ENCODE measurements at places on chromosomes 12 and 14.

GRCh38 chr12:116354950-116355783 lies 77.7 kb upstream of the MED13L start:
- no peak for DNase-seq

GRCh38 chr14:59055439-59056045 lies 132.9 kb upstream of the DAAM1 start:
- DNase-seq = peak; percentile 52

DNA sequence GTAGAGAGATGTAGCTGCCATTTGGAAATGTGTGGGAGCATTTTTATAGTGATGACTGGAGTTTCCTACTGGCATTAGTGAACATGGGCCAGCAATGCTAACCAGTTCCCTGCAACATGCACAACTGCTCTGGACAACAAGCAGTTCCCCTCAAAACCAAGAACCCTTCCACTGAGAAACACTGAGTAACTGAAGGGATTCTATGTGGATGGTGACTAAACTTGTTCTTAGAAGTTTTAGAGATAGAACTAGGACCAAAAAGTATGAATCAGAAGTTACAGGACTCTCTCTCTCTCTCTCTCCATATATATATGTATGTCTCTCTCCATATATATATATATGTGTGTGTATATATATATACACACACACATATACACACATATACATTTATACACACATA lies 7.9 kb downstream of the SERPINA10 start:
- no peak for DNase-seq

DNA sequence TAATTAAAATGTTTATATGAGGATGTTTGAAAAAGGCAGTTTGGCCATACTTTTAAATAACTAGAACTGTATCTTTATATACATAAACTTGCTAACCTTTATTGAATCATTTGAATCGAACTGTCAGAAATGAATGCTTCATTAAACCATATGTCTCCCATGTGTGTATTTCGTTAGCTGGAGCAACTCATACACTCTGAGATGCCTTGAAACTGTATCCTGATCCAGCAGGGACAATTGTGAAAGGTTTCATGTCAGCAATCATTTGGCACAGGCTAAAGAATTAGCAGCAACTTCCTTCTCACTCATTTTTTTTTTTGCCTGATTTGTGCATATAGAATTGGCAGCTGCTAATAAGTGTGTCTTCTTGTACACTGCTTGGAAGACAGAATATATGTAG lies 109.9 kb downstream of the NAV3 start:
- peak; percentile 63 for DNase-seq

- peak; percentile 25 for DNase-seq
Measured at GRCh38 chr12:51907083-51907855, at the start of gene ACVRL1. ACVRL1 (plus strand) TSS chr12:51907504; CDS start chr12:51912475, 4,971 bp downstream.
